Glutamatergic neuron (in vitro differentiated cells): ENCODE measurements at places on chromosomes 11 and 22. TPM values are rescaled to one million over a fixed set of nuclear protein-coding genes. Genes with fewer than 3 reads are reported as not detected.

DNA sequence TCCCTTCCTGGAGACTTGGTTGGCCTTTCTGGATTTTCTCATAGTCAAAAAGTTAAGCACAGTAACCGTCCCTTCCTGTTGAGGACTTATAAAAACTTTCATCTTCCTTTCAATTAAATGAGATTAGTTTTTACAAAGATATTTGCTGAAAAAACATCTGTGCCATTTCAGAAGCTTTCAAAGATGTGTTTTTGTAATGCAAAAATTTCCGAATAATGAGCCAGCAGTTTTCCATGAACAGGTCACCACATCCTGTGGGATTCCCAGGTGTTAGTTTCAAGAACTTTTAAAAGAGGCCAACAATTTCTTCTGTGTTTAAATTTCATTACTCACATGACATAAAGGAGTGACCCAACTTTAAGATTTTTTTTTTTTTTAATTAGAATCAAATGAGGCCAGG, 18.0 kb downstream of the NUP50 start:
- peaks cover 1% of the 10 kb centered on the region for H3K4me1 ChIP-seq
- no peak overlapping the region for H3K27ac ChIP-seq
- DNase-seq, result no peak
- no peak overlapping the region for H3K4me3 ChIP-seq

- H3K27me3 ChIP-seq, result peaks cover 26% of the 10 kb centered on the region
- no peak overlapping the region for H3K27ac ChIP-seq
- H3K4me1 ChIP-seq, result no peaks in the 10 kb centered on the region
Observed at GRCh38 chr11:17694494-17695110, 24.8 kb upstream of the MYOD1 start.

DNA sequence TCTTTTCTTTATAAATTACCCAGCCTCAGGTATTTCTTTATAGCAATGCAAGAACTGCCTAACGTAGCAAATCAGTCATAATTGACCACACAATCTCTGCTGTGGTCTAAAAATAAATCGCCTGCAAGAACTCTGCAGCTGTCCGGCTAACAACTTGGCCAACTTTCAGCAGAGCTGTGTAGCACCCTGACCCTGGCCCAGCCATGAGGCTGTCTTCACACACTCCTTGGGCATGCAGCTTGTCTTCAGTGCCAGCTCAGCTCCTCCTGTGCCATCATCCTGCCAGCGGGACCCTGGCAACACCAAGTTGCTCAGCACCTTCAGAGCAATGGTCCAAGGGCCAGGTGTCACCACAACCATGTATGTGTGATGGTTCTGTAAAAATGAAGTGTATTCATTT, 355.6 kb downstream of the OPCML start:
- no peak overlapping the region for H3K4me3 ChIP-seq
- H3K27me3 ChIP-seq, result peaks cover 3% of the 10 kb centered on the region
- peaks cover 1% of the 10 kb centered on the region for H3K4me1 ChIP-seq
- DNase-seq, result no peak

DNA sequence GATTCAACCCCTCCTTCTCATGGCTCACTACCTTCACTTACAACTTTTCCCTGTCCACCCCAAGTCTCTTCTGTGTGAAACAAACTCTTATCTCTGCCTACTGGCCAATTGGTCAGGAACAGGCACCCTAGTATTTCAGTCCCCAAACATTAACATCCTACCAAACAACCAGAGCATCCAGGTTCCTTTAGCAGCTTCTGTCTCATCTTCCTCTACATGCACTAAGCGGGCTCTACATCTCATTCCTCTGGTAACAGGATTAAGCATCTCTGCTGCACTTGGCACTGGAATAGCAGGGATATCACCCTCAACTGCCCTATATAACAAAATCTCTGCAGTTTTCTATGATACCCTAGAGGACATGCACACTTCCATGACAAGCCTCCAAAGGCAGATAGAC, 116.2 kb downstream of the JRKL start:
- no peaks in the 10 kb centered on the region for H3K4me1 ChIP-seq
- no peaks in the 10 kb centered on the region for H3K27me3 ChIP-seq
- DNase-seq, result no peak

Gene PRRG4
- 0.10 TPM for total RNA-seq

Gene OSBP2
- total RNA-seq, result 18.3 TPM

DNA sequence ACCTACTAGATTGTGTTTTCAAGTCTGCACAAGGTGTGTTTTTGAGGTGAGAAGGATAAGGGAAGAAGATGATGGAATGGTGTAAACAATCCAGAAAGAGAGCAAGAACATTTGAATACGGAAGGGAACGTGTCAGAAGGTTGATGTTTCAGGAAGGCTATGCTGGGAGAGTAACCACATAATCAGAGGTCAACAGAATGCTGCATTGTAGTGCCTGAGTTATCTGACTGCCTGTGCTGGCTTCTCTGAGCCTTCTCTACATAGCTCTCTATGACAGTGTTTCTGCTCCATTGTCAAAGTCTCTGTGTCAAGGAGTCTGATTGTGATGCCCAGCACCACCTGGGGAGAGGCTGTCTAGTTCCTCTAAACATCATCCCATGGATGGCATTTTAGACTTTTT, 74.1 kb downstream of the CYB5R2 start:
- no peak overlapping the region for H3K27ac ChIP-seq
- H3K4me3 ChIP-seq, result no peak overlapping the region
- peaks cover 3% of the 10 kb centered on the region for H3K27me3 ChIP-seq
- no peaks in the 10 kb centered on the region for H3K36me3 ChIP-seq

- H3K36me3 ChIP-seq, result no peaks in the 10 kb centered on the region
- no peaks in the 10 kb centered on the region for H3K4me1 ChIP-seq
- H3K27ac ChIP-seq, result no peak overlapping the region
- no peak for DNase-seq
Observed at GRCh38 chr11:70130636-70131035, 52.5 kb downstream of the ANO1 start.

- H3K27ac ChIP-seq, result no peak overlapping the region
- H3K4me3 ChIP-seq, result no peak overlapping the region
- no peaks in the 10 kb centered on the region for H3K36me3 ChIP-seq
- no peaks in the 10 kb centered on the region for H3K27me3 ChIP-seq
- no peak for DNase-seq
- peaks cover 2% of the 10 kb centered on the region for H3K4me1 ChIP-seq
Observed at GRCh38 chr11:99327066-99327465, 306.3 kb downstream of the CNTN5 start.

GRCh38 chr11:15987046-15987445, 369.3 kb downstream of the SOX6 start:
- no peaks in the 10 kb centered on the region for H3K4me1 ChIP-seq
- DNase-seq, result no peak
- no peak overlapping the region for H3K4me3 ChIP-seq
- no peak overlapping the region for H3K27ac ChIP-seq
